ENCODE measurements at places on chromosomes 11 and 22. TPM values are rescaled to one million over a fixed set of nuclear protein-coding genes. Genes with fewer than 3 reads are reported as not detected.

The FADS2 gene
- total RNA-seq, result 35.3 TPM

The SORL1 gene
- total RNA-seq, result 67.6 TPM

The FHIP1B gene
- total RNA-seq, result 57.0 TPM

The MS4A1 gene
- 1.3 TPM for total RNA-seq

The CADM1 gene
- total RNA-seq, result 104 TPM

The DEUP1 gene
- 0.29 TPM for total RNA-seq

The RTN4RL2 gene
- total RNA-seq, result 2.5 TPM

The UBQLNL gene
- total RNA-seq, result 1.5 TPM

The GGTLC2 gene
- total RNA-seq, result 0.29 TPM

The OR51T1 gene
- total RNA-seq, result not detected

The VSIG10L2 gene
- total RNA-seq, result 0.23 TPM

The BCR gene
- 38.2 TPM for total RNA-seq

The ELMOD1 gene
- 1.1 TPM for total RNA-seq

The CCDC188 gene
- total RNA-seq, result 0.35 TPM

The PRR33 gene
- total RNA-seq, result 1.3 TPM

The PANX3 gene
- total RNA-seq, result not detected

The SHANK2 gene
- total RNA-seq, result 72.7 TPM

The PIWIL4 gene
- total RNA-seq, result 5.1 TPM

The GRK3 gene
- total RNA-seq, result 10.6 TPM

The CDCA5 gene
- 6.4 TPM for total RNA-seq

The DGCR6 gene
- 6.4 TPM for total RNA-seq

The MUC2 gene
- total RNA-seq, result under 0.01 TPM

The KRTAP5-7 gene
- total RNA-seq, result 0.23 TPM

The OR4A16 gene
- total RNA-seq, result not detected

The ASRGL1 gene
- 37.1 TPM for total RNA-seq

The C11orf52 gene
- 8.2 TPM for total RNA-seq

The PACSIN2 gene
- 40.3 TPM for total RNA-seq

The NXPE2 gene
- 0.70 TPM for total RNA-seq

The SMIM35 gene
- not detected for total RNA-seq

The KCTD14 gene
- 7.8 TPM for total RNA-seq

The BTBD18 gene
- total RNA-seq, result not detected

The FGF4 gene
- total RNA-seq, result not detected

The SPON1 gene
- total RNA-seq, result 82.8 TPM

The PGA4 gene
- total RNA-seq, result 5.0 TPM

The OR56A1 gene
- total RNA-seq, result 0.12 TPM

The WNT7B gene
- 16.3 TPM for total RNA-seq

The RFPL2 gene
- total RNA-seq, result 0.18 TPM

The BAIAP2L2 gene
- 4.5 TPM for total RNA-seq

The MRGPRX4 gene
- not detected for total RNA-seq

The NXPE1 gene
- total RNA-seq, result not detected

The GGTLC3 gene
- 0.29 TPM for total RNA-seq

The PATE4 gene
- not detected for total RNA-seq

The SDHAF2 gene
- total RNA-seq, result 26.8 TPM

The CD248 gene
- total RNA-seq, result 49.7 TPM

The ALG12 gene
- total RNA-seq, result 28.6 TPM

The TMPRSS6 gene
- total RNA-seq, result 0.18 TPM

The OVOL1 gene
- 15.0 TPM for total RNA-seq

The DBX1 gene
- total RNA-seq, result not detected

The DNAJB13 gene
- total RNA-seq, result 1.3 TPM

The C11orf21 gene
- 3.2 TPM for total RNA-seq

The TBC1D10A gene
- 18.0 TPM for total RNA-seq

The MADD gene
- total RNA-seq, result 41.4 TPM

The OR52I1 gene
- not detected for total RNA-seq
